ENCODE measurements at places on chromosomes 7 and 10.

- peak; percentile 34 for DNase-seq
These were observed 146.2 kb downstream of the ICA1 start for GRCh38 chr7:8115547-8116402.

GRCh38 chr7:830069-830468, 2.2 kb upstream of the SUN1 start:
- no peak for DNase-seq

GRCh38 chr7:72058579-72058978, 353.6 kb downstream of the CALN1 start:
- DNase-seq, result no peak

DNA sequence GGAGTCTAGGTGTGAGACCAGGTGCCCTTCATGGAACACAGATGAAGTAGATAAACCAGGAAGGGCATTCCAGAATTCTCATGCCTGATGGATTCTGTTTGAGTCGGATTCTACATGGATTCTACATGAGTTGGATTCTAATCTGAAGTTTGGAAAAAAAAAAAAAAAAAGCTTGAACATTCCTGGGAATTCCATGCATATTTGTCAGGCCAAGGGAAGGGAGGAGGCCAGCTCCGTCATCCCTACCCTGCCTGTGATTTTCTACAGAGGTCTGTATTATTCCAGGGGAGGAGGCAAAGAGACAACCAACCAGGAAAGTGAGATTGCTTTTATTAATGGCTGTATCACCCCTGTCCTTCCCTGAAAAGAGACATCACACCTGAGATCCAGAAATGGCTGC, 27.8 kb upstream of the EBLN1 start:
- DNase-seq, result no peak

- no peak for DNase-seq
These were observed 9.1 kb downstream of the TMEM72 start for GRCh38 chr10:44920252-44920651.

DNA sequence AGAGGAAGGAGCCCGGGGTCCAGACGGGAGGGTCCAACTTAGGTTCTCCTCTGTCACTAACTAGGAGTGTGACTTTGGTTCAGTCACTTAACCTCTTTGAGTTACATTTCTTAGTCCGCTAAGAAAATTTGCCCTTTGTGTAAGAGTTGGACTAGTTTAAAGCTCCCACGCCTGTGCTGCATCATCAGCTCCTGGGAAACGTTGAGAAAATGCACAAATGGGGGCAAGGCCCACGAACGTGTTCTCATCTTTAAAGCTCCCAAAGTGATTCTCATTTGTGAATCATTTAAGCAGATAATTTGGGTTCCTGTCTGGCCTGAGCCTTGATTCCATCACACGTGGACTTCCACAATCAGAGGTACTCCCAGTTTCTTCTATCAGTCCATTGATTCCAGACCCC, 6.3 kb downstream of the ZNF467 start:
- no peak for DNase-seq

- DNase-seq, result peak; percentile 35
These were observed 945 bp downstream of the ADO start for GRCh38 chr10:62805231-62806099.

GRCh38 chr7:152185558-152185957, 160.1 kb downstream of the GALNT11 start:
- no peak for DNase-seq

- no peak for DNase-seq
These were observed 50.3 kb upstream of the CFAP46 start for GRCh38 chr10:132992433-132993215.

DNA sequence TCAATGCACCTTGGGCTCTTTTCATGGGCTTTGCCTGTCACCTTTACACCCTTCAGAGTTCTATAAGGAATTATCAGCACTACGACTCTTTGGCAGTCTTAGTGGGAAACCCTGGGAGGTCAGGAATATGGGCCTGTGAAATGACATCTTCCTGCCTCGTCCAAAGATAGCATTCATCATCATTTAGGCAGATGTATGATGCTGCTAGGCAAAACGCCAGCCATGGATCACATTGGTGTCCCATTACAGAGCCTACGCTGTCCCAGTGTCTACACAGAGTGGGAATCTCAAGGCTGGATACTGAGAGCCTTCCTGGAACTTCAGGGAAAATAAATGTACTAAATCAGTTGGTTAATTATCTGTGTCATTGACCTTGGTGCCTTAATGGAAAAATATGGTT, 259.4 kb upstream of the CELF2 start:
- no peak for DNase-seq

DNA sequence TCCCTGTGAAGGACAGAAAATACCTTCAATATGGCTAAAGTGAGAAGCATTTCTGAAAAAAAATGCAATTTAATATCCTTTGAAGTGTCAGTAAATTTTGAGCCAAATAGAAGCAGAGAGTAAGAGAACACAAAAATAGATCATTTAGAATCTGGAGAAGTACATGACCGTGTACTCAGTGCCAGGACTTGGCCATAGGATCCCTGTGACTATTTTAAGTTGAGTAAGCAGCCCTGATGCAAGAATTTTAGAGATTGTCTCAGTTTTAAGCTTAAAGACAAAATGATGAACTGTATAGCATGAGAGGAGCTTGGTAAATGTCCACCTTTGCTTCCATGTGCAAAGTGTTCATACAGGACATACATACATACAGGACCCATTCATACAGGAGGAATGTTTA, 2.5 kb downstream of the PTER start:
- DNase-seq, result no peak

DNA sequence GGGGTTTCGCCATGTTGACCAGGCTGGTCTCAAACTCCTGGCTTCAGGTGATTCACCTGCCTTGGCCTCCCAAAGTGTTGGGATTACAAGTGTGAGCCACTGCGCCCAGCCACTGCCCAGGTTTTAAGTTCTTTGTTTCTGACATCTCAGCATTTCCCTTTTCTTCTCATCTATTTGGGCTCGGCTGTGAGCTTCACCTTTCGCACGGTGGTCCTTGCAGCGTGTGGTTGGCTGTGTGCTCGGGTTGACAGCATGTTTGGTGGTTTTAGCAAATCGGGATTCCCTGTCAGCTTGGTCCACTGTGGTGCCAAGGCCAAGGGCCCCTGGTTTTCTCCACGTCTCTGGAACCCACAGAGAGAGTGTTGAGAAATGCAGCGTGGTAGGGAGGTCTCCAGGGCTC, 138.8 kb downstream of the DNAJB6 start:
- no peak for DNase-seq

Measured in germinal center (tissue), 1 donor.